ENCODE measurements at places on chromosomes 1 and 21.

DNA sequence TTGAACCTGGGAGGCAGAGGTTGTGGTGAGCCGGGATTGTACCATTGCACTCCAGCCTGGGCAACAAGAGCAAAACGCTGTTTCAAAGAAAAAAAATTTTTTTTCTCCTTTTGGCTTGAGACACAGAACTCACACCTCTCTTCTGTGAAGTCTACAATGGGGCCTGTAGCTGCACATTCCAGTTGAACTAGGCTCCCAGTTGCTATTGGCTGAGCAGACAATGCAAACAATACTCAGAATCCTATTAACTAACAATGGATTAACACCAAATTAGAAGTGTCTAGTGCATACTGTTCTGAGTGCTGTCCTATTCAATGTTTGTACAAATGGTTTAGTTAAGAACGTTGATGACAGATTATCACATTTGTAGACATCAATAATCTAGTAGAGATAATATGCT, 17.6 kb upstream of the MCL1 start:
- no peak for DNase-seq

DNA sequence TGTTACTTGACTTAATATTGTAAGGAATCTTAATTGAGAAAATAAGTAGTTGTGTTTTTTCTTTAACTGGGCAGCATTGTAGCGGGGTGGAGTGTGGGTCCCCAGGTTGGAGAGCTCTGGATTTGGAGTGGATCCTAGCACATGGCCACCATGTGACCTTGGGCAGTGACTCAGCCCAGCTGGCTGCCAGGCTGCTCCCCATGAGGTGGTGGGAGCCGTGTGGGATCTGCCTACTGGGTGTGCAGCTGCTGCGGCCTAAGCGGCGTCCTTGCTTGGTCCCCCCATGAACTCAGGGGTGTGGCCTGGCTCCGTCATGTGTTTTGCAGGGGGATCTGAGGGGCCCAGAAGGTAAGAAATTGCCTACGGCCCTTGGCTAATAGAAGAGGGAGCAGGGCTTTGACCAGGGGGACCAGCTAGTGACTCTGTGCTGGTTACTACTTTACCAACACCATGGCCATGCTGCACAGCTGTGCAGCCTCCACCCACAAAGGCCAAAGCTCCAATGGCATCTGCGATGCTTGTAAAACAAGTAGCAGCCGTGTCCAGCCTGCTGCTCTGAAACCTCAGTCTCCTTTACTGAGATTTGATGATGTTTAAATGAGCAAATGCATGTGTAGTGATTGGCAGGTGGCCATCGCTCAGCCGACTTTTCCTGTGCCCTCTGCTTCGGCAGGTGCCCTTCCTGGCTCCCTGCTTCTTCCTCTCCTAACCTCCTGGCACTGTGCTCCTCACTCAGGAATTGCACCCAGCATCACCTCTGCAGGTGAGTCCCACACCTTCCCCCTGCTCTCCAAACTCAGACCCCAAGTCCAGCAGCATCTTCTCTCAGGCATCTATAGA, 68.3 kb downstream of the ADARB1 start:
- DNase-seq, result peak; percentile 82

GRCh38 chr1:56377431-56377830, 201.9 kb downstream of the PLPP3 start:
- DNase-seq, result no peak

DNA sequence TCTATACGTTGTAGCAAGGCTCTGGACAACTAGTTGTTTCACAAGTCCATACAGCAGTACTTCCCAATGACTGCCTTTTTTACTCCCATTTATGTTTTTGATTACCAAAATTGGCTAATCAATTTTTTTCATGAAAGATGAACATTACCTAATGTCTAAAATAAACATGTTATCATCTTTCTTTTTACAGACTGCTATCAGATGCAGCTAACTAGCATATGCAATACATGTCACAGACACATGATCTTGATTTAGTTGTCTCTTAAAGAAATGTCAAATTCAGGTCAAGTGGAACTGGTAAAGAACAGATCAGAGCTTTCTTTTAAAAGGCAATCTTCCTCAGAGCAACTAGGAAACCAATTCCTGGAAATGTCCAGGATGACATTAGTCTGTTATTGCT, 630 bp upstream of the DBT start:
- no peak for DNase-seq

GRCh38 chr1:208139434-208140045, 104.6 kb downstream of the PLXNA2 start:
- no peak for DNase-seq
